ENCODE measurements at places on chromosomes 3 and 15. TPM values are rescaled to one million over a fixed set of nuclear protein-coding genes. Genes with fewer than 3 reads are reported as not detected.

The HRH1 gene
- total RNA-seq: 0.59 TPM

The ERICH6 gene
- total RNA-seq: not detected

The PP2D1 gene
- not detected for total RNA-seq

The HEMK1 gene
- 97.1 TPM for total RNA-seq

The PAQR5 gene
- total RNA-seq: 0.14 TPM

The PCCB gene
- total RNA-seq: 61.5 TPM

Measured in activated CD8-positive, alpha-beta T cell treated with anti-CD3 and anti-CD28 coated beads for 36 hours (primary cell).